ENCODE measurements at places on chromosomes 1 and 21. TPM values are rescaled to one million over a fixed set of nuclear protein-coding genes. Genes with fewer than 3 reads are reported as not detected.

Gene OR2T35
- not detected for total RNA-seq

Gene CLCNKB
- total RNA-seq, result 0.41 TPM

Gene PLCH2
- 11.8 TPM for total RNA-seq

Gene SH2D1B
- 0.62 TPM for total RNA-seq

Gene PRAMEF8
- total RNA-seq, result not detected

Gene PROX1
- 15.6 TPM for total RNA-seq

Gene TGFBR3
- 69.2 TPM for total RNA-seq

Gene MAP3K21
- 1.4 TPM for total RNA-seq

Gene AQP10
- total RNA-seq, result not detected

Gene KANK4
- 16.1 TPM for total RNA-seq

Gene SLC6A17
- under 0.01 TPM for total RNA-seq
